Esophagus squamous epithelium (tissue), 5 donors: ENCODE measurements at places on chromosomes 6 and 20. TPM values are rescaled to one million over a fixed set of nuclear protein-coding genes. Genes with fewer than 3 reads are reported as not detected.

OR2H1 gene
- total RNA-seq: not detected

GNMT gene
- total RNA-seq: not detected

DNA sequence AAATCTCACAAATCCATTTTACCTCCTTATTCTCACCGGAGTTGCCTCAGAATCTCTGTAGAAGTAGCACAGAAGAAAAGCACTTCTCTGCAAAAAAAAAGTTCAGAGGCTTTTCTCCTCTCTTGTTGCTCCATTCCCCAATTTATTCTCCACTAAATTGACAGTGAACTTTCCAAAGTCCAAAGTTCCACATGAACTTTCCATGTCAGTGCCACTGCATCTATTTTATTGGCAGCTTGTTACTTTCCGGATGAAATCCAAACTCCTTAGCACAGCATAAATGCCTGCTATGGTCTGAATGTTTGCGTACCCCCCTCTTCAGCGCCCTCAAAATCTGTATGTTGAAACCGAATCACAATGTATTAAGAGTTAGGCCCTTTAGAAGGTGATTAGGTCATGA is 77.0 kb upstream of the MAP7 start:
- no peak for DNase-seq

- no peak for DNase-seq
Measured at GRCh38 chr20:45347936-45348778, at the start of gene SDC4. Gene SDC4, minus strand, starts transcription at chr20:45348424. Its CDS starts 40 bp downstream, at chr20:45348384.

DNA sequence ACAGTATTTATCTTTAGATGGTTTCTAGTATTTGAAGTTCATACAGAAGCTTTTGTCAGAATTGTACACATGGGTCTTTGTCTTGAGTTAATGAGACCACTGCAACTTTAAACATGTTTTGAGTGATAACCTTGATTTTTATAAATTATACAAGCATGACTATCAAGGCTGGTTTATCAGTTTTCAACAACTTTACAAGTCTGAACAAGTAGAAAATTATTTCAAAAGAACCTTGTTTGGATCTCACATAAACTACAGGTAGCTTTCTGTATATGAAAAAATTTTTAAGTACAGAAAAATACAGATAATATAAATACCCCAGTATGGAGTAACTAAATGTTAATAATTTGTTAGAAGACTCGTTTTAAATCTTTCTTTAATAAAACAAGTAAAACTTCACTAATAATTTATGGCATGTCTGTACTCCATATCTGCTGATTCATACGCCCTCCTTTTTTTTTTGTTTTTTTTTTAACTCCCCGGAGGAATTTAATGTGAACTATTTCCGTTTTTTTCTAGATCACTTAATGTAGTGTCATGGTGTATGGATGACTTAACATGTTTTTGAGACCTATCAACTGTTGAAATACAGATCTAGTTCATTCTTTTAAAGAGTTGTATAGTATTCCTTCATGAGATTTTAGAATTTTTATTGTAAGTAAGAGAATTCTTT is 18.3 kb downstream of the VAPB start:
- DNase-seq: no peak

- no peak for DNase-seq
Measured at GRCh38 chr20:42164121-42164890, 546.1 kb upstream of the CHD6 start.

DNA sequence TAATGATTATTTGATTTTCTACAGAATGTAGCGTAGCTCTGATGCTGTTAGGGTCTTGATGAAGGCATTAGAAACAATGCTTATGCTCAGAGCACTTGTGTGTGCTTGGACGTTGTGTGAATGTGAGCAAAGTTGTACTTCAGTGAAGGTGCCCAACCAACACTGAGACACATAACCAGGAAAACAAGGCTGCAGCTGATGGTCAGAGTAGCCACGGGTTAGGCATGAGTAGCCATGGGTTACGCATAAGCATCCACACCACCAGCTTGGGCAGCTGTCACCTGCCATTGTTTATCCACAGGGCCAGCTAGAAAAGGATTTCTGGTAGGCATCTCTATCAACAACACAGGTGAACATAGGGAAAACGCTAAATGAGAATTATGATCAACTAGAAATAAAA is 326.6 kb downstream of the NRN1 start:
- no peak for DNase-seq

DNA sequence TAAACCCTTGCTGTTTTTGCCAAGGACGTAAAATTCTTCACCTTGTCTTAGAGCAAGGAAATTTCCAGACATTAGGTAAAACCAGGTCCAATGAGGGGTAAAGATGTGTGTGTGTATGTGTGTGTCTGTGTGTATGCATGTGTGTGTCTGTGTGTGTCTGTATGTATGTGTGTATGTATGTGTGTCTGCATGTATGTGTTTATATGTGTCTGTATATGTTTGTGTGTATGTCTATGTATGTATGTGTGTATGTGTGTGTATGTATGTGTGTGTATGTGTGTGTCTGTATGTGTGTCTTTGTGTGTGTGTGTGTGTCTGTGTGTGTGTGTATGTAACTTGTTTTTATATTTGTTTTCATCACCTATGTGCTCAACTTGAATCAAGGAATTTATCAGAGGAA is 373.7 kb downstream of the TAF4 start:
- DNase-seq: no peak

GRCh38 chr20:33679758-33680485 is 5.7 kb upstream of the NECAB3 start:
- no peak for DNase-seq

GRCh38 chr20:17439616-17440296 is 91.4 kb downstream of the BFSP1 start:
- no peak for DNase-seq

- DNase-seq: no peak
Measured at GRCh38 chr6:32188381-32189068, 1.5 kb downstream of the PBX2 start.

DNA sequence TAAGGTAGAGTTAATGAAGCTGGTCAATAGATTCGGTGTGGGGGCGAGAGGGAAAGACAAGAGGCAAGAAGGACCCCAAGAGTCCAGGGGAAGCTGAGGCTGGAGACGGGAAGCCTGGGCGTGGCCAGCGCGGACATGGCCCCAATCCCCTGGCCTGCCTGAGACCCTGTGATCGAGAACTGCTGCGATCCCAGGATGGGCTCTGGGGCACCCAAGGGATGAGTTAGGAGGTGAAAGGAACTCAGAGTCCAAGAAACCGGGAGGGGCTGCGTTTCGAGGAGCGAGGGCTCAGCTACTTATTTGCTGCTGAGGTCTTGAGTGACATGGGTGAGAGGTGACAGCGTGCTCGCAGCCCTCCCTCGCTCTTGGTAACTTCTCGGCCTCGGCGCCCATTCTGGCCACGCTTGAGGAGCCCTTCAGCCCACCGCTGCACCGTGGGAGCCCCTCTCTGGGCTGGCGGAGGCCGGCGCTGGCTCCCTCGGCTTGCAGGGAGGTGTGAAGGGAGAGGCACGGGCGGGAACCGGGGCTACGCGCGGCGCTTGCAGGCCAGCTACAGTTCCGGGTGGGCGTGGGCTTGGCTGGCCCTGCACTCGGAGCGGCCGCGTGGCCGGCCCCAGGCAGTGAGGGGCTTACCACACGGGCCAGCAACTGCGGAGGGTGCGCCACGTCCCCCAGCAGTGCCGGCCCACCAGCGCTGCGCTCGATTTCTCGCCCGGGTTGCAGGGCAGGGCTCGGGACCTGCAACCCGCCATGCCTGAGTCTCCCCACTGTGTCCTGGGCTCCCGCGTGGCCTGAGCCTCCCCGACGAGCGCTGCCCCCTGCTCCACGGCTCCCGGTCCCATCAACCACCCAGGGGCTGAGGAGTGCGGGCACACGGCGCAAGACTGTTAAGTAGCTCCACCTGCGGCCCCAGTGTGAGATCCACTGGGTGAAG is 58.2 kb downstream of the IRF4 start:
- no peak for DNase-seq

DNA sequence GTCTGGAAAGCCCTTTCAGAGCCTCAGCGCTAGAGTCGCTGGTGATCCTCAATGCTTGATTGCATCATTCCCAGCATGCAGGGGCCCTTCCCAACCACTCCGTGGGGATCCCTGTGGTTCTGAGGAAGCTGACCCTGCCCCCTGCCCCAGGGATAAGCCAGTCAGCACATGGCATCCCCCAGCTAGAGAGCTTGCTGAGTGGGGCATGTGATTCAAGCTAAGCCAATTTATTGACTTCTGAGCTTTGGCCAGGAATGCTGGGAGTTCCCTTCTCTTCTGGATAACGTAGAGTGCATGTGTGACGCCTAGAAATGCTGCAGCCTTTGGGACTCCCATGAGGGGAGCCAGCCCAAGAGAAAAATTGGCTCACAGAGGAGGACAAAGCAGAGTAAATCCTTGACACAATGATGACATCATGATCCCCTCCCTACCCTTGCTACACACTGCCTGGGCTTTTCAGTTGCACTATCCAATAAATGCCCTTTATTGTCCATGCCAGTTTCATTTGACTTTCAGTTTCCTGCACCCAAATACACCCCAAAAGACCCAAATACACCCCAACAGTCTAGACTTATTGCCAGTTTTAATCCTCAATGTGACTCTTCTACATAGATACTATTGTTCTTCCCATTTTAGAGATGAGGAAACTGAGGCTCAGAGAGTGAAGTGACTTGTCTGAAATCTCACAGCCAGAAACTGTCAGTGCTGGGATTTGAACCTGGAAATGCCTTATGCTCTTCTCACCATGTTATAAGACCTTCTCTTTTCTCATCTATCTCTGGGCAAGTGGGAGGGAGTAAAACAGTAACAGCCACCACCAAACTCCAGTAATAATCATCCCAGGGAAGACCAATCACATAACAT is 34.3 kb downstream of the KCNB1 start:
- DNase-seq: no peak
